Chondrocyte (in vitro differentiated cells): ENCODE measurements at places on chromosomes 6 and 20.

GRCh38 chr20:31908424-31908823, 38.0 kb downstream of the TTLL9 start:
- no peak for DNase-seq

GRCh38 chr6:129551486-129551885, 158.5 kb downstream of the ARHGAP18 start:
- DNase-seq, result no peak

DNA sequence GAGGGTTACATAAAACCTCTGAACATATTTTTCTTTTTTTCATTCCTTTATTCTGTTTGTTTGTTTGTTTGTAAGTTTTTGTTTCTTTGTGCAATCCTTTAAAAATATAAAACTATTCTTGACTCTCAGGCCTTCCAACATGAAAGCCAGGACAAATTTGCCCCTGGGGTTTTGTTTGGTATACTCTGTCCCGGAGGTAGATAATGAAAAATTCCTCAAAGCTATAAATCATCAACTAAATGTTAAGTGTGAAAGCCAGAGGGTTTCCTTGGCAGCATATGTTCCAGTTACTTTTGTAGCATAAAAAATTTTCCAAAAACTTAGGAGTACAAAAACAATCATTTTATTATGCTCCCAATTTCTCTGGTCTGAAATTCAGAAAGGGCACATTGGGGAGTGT, 1084.3 kb upstream of the GJE1 start:
- no peak for DNase-seq

- DNase-seq, result no peak
These were observed 214.9 kb upstream of the SYNDIG1 start for GRCh38 chr20:24254480-24254879.

- no peak for DNase-seq
These were observed 25.5 kb upstream of the KCNK16 start for GRCh38 chr6:39347906-39348585.

GRCh38 chr20:49340161-49340966, 62.5 kb upstream of the ZNFX1 start:
- DNase-seq, result no peak

GRCh38 chr6:125230674-125231073, 71.1 kb downstream of the HDDC2 start:
- DNase-seq, result no peak

DNA sequence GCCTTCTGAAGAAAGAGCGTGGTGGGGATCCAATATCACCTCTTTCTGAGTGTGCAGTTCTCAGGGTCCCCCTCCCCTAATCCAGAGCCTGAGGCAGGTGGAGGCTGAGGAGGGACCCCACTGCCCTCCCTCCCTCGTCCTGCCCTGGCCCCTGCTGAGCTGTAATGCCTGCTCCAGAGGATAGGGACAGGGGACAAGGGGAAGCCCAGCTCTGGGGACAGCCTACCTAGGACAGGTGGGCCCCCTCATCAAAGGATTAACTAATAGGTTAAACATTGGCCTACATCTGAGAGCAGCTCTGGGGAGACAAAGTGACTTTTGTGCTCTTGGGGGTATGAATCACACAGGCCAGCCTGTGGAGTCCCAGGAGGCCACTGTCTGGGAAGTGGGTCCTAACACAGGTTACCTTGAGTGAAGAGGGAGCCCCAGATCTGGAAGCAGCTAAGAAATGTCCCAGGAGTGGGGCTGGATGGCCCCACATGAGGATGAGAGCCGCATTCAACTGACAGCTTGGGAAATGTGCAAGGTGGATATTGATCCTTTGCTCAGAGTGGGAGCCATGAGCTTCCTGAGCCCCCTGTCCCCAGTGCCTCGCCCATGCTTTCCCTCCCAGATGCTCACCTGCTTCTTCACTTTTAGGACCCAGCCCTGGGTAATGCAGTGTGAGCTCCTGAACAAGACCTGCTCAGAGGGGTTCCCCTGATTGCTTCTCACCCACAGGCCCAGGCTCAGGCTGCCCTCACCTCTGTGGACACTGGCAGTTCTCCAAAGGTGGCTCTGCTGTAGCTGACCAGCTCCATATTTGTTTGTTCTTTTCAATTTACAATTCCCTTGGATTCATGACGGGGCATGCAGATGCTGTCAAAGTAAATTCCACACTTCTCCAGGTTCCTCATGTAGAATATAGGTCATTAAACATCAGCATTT, 17.8 kb upstream of the CST9L start:
- DNase-seq, result no peak

DNA sequence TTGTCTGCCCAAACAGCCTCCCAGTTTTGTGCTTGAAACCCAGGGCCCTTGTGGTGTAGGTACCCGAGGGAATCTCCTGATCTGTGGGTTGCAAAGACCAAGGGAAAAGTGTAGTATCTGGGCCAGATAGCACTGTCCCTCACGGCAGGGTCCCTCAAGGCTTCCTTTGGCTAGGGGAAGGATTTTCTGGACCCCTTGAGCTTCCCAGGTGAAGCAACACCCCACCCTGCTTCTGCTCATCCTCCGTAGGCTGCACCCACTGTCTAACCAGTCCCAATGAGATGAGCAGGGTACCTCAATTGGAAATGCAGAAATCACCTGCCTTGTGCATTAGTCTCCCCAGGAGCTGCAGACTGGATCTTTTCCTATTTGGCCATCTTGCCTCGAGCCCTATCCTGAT, 791.8 kb upstream of the MANEA start:
- DNase-seq, result no peak

- DNase-seq, result no peak
These were observed 97.7 kb downstream of the SLC16A10 start for GRCh38 chr6:111184827-111185532.

- DNase-seq, result no peak
These were observed 8.9 kb downstream of the VSTM2L start for GRCh38 chr20:37911838-37912281.

DNA sequence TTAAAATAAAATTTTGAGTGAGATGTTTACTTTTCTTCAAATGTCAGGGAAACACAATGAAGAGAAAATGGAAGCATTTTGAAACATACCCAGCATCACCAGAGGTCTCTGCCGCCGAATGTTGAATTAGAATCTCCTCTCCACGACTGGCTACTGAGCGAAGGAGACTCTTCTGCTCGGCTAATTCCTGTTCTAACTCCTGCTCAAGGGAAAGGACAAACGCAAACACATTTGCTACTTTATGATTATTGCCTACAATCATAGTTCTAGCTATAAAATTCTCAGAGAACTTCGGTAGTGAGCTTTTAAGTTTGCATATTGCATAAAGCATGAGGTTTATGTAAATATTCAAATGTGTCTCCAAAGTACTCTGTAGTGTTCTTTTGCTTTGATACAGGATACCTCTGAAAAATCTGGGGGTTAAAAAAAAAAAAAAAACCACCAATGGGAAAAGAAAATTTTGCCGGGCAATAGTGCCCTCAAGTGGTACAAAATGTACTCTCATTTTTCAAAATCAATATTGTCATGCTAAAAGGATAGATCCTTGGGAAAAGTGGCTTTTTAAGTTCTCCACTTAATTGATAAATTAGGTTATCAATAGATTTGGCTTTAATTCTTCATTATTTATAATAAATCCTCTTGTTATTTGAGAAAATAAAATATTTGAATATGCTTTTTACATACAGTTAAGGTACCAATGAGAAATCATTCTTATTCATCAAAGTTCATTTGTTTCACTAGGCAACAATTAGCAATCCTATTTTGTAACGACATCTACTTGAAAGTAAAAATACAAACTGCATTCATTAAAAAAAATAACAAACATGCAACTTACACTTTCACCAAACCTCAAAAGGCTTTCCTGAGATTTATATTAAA, 369.0 kb downstream of the SYNE1 start:
- DNase-seq, result no peak

- no peak for DNase-seq
These were observed 63.9 kb downstream of the PTPN1 start for GRCh38 chr20:50574108-50574507.

- no peak for DNase-seq
These were observed 39.5 kb downstream of the CITED2 start for GRCh38 chr6:139334806-139335446.

DNA sequence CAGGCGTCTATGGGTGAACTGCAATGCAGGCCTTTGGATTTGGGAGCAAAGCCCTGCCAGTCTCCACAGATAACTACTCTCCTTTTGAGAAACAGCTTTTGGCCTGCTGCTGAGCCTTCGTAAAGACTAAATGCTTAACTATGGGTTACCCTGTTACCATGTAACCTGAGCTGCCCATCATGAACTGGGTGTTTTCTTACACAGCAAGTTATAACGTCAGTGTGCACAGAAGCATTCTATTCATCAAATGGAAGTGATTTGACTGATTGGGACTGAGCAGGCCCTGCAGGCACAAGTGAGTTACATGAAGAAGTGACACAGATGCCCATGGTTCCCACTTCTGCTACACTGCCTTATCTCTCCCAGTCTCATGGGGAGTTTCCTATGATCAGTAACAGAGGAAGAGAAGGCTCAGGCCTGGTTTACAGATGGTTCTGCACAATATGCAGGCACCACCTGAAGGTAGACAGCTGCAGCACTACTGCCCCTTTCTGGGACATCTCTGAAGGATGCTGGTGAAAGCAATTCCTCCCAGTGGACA, 319.1 kb downstream of the CD83 start:
- no peak for DNase-seq

DNA sequence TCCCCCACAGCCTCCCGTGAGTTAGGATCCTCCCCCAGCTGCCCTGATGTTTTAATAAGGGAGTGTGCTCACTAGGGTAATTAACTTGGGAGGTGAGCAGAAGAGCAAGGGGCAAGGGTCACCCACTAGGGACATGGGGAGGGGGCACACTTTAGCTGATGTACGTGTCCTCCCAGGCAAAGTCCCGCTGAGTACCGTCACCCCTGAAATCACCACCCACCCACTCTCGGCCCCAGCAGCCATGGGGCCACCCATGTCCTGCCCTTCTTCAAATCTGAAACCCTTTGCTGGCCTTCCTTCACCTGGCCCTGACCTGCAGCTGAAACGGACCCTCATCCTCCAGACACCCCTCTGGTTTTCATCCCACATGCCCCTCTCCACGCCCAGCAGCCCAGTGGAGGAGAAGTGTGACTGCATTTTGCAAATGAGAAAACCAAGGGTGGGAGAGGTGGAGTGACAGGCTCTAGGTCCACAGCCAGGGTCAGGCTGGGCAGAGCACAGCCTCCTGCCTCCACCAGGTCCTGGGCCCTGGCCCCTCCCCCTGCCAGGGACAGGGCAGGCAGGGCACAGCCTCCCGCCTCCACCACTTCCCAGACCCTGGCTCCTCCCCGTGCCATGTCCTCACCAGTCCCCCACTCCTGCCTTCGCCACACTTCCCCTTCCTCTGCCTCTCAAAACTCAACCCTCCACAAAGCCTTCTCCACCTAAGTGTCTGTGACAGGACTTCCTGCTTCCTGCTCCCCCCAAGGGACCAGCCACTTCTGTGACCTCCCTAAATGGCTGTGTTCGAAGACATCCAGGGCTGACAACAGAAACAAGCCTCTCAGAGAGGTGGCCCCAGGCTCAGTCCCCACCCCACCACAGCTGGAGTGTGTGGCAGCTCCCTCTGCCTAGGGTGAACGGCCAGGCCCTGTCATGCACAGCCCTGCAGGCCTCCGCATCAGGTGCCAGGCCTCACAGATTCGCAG, 15.1 kb downstream of the ACSS1 start:
- DNase-seq, result peak; percentile 68

DNA sequence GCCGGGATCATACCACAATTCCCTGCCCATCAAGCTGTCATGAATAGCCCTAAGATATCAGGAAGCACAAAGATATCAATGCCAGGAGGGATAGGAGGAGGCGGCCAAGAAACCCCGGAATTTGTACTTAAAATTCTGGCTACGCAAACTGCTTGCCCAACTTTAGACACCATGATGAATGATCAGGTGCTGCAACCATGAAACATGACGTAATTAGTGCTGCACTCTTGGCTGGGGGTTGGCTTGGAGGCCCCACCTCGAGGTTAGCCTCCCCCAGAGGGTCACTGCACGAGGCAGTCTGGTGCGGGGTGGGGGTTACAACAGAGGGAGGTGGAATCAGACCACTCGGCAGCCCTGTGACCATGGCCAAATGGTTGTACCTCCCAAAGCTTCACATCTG, 8.9 kb downstream of the SIRPA start:
- no peak for DNase-seq
